Osteocyte (in vitro differentiated cells): ENCODE measurements at places on chromosomes 13 and 19. TPM values are rescaled to one million over a fixed set of nuclear protein-coding genes. Genes with fewer than 3 reads are reported as not detected.

Gene NDFIP2
- total RNA-seq: 30.0 and 30.6 TPM in 2 replicates

Gene ZNF563
- 1.4 and 2.3 TPM in 2 replicates for total RNA-seq

Gene CGB3
- total RNA-seq: not detected in 2 replicates

Gene KLF1
- total RNA-seq: not detected in 2 replicates

Gene KIR2DL3
- not detected in 2 replicates for total RNA-seq

Gene PLPP2
- 1.5 and 1.9 TPM in 2 replicates for total RNA-seq

Gene CYP2A6
- not detected in 2 replicates for total RNA-seq

Gene PEAK3
- 0.44 and 0.51 TPM in 2 replicates for total RNA-seq

Gene RFPL4A
- not detected in 2 replicates for total RNA-seq

Gene YJEFN3
- 6.1 and 6.3 TPM in 2 replicates for total RNA-seq

Gene ATP8A2
- total RNA-seq: 1.0 and 1.1 TPM in 2 replicates

Gene METTL21C
- not detected in 2 replicates for total RNA-seq

Gene ZNF816
- 9.0 and 10.6 TPM in 2 replicates for total RNA-seq

Gene RASIP1
- 0.43 and 0.57 TPM in 2 replicates for total RNA-seq

Gene NLRP11
- total RNA-seq: not detected in 2 replicates

Gene ICAM3
- total RNA-seq: 7.2 and 9.8 TPM in 2 replicates

Gene ZNF223
- total RNA-seq: 5.3 and 8.5 TPM in 2 replicates

Gene C19orf33
- total RNA-seq: not detected in 2 replicates

Gene TNFAIP8L1
- total RNA-seq: 5.8 and 5.9 TPM in 2 replicates

Gene OR10H1
- total RNA-seq: not detected in 2 replicates

Gene ELF1
- 52.6 and 56.8 TPM in 2 replicates for total RNA-seq

Gene KLC3
- 0.21 TPM in 1 of 2 replicates, not detected in the other for total RNA-seq

Gene GJB6
- total RNA-seq: not detected in 2 replicates

Gene RPL18
- 1,287 and 1,310 TPM in 2 replicates for total RNA-seq
